ENCODE measurements at places on chromosomes 7 and 10.
A peak's percentile ranks its signal among the peaks of the same experiment; 100 is the strongest.

DNA sequence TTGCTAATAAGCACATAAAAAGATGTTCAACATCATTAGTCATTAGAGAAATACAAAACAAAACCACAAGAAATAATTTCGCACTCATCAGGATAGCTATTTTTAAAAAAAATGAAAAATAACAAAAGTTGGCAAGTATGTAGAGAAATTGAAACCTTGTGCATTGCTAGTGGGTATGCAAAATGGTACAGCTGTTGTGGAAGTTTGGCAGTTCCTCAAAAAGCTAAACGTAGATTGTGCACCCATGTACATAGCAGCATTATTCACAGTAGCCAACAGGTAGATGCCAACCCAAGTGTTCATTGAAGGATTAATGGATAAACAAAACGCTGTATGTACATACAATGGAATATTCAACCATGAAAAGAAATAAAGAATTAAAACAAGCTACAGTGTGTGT, 35.3 kb upstream of the STARD3NL start:
- DNase-seq = peak; percentile 6

DNA sequence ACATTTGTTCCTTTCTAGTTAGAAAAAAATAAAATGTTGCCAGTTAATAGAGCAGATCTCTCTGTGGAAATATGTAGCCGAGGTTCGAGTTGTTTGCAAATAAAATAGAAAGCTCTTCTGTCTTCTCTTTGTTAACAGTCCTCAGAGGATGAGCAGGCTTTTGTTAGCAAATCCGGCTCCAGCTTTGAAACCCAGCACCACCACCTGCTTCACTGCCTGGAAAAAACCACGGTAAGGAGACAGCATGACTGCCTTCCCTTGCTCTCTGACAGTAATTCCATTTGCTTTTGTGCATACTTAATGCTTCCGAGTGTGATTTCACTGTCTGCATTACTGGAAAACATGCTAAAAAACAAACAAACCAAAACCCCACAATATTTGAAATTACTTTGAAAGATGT, 115.6 kb downstream of the TSPAN12 start:
- DNase-seq = peak; percentile 70

DNA sequence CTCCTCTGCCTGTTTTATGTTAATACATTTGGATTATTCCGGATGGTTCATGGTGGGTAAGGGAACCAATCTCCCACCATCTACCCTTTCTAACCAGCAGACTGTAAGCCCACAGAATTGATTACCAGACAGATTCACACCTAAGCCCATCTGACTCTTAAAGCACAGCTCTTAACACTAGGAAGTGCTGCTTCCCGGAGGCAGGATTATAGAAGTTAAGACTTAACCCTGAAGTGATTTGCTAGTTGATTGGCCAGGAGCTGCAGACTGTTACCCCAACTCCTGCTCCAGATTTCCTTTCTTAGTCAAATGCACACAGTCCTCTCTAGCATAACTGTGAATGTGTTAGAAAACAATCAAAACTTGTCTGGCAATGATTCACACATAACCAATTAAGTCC, 221.7 kb downstream of the CDK14 start:
- DNase-seq = no peak

DNA sequence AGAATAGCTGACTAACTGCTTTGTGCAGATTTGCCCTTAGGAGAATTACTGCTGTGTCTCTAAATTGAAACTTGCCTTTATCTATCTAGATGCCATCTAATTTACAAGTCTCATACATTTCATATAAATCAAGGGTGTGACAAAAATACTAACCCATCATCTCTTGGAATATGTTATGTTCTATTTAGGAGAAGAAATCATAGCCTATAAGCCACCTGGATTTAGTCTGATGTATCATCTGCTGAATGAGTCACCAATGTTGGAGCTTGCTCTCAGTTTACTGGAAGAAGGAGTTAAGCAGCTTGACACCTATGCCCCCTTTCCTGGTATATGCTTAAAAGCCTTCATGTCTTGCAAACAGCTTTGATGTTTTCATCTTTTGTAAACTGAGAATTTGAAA, 43.5 kb downstream of the NUP205 start:
- DNase-seq = peak; percentile 9
